ENCODE measurements at places on chromosomes 5 and 9.

GRCh38 chr9:98783518-98784226 lies 12.7 kb downstream of the ANKS6 start:
- DNase-seq, result no peak

GRCh38 chr5:133792655-133793054 lies 175.8 kb downstream of the C5orf15 start:
- DNase-seq, result no peak

DNA sequence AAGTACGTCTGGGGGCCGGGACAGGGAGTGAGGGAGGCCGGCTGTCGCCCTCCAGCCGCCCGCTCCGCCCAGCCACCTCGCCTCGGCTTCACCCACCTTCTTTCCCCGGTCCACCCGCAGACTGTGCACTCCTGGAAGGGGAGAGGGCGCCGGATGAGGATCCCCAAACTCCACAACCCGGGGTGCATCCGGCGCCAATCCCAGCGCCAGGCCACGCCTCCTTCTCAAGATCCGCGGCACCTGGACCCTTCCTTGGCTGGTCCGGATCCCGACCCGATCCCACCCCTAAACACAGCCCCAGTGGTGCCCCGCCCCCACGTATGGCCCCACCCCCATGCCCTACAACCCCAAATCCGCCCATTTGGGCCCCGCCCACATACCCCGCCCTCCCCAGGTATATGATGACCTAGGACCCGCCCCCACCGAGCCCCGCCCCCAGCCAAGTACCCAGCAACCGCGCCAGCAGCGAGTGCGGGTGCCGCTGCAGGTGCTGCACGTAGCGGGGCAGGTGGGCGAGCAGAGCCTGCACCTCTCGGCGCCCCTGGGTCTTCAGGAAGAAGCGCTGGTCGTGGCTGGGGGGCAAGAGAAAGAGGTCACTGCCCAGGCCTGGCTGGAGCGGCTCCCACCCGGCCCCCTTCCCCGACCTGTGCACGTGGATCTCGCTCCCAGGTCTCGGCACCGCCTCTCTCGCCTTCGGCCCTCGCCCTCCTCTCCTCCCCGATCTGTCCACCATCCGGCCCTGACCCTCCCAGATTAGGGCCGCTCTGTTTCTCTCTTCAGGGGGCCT lies 3.2 kb downstream of the PIP5KL1 start:
- no peak for DNase-seq

DNA sequence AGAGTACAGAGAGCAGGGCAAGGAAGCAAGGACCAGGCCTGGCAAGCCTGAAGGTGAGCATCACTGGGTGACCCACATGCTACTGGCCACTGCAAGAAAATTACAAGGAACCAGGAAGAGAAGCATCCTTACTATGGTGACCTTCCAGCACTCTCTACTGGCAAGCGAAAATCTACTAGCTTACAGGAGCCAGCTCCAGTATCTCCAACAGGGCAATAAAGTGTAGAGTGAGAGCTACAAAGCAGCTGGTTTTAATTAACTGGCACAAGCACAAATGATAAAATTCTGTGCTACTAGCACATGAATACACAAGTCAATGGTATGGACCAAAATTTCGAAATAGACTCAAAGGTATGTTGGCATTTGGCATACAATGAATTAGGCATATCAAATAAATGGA lies 113.3 kb upstream of the CAST start:
- no peak for DNase-seq

DNA sequence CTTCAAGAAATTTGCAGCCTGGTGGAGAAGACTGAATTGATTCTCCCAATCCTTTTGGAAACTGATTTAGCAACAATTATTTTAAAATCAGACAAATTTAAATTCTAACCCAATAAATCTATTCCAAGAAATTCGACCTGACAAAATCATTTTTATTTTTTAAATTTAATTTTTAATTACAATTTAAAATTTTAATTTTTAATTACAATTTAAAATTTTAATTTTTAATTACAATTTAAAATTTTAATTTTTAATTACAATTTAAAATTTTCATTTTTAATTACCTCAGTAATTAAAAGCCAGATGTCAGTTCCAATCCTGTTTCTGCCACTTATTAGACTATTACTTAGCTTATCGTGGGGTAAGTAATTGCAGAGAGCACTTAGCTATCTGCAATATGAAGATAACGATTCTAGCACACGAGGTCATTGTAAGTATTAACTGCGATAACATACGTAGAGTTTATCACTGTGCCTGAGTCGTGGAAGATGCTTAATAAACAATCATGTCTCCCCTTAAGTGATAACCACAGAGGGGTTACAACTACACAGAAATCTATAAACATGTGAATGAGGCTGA lies 346.4 kb upstream of the SLC24A2 start:
- no peak for DNase-seq

DNA sequence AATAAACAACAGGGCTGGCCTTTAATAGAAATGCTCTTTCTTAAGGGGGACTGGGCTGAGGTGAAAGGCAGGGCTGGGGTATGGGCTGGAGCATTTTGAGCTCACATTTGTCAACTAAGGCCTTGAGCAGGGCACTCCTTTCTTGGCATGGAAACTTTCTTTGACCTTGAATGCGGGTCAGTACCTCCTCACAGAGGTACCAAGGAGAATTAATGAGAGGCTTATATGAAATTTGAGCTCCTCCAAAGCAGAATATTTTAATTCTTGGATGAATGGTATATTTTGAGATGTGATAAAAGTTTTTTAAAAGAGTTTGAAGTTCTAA lies 3.1 kb downstream of the CYSTM1 start:
- DNase-seq, result no peak

GRCh38 chr5:151141535-151141934 lies 16.0 kb downstream of the ANXA6 start:
- DNase-seq, result no peak
